ENCODE measurements at places on chromosomes 3 and 15.
A peak's percentile ranks its signal among the peaks of the same experiment; 100 is the strongest.

GRCh38 chr15:36964626-36965025, 135.7 kb downstream of the MEIS2 start:
- DNase-seq, result no peak

DNA sequence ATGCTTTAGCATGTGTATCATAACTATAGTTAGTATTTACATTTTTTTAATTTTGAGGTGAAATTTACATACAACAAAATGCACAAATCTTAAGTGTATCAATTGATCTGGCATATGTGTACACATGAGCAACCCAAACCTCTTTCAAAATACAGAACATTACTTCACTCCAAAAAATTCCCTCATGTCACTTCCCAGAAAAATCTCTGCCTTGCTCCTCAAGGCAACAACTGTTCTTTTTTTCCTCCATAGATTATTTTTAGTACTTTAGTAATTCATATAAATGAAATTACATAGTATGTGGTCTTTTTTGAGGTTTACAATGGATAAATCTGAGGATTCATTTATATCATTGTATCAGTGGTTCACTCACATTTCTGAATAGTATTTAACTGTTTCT, 84.9 kb downstream of the TRIM42 start:
- no peak for DNase-seq

GRCh38 chr15:40302981-40303380, 4.8 kb downstream of the PLCB2 start:
- DNase-seq, result no peak

DNA sequence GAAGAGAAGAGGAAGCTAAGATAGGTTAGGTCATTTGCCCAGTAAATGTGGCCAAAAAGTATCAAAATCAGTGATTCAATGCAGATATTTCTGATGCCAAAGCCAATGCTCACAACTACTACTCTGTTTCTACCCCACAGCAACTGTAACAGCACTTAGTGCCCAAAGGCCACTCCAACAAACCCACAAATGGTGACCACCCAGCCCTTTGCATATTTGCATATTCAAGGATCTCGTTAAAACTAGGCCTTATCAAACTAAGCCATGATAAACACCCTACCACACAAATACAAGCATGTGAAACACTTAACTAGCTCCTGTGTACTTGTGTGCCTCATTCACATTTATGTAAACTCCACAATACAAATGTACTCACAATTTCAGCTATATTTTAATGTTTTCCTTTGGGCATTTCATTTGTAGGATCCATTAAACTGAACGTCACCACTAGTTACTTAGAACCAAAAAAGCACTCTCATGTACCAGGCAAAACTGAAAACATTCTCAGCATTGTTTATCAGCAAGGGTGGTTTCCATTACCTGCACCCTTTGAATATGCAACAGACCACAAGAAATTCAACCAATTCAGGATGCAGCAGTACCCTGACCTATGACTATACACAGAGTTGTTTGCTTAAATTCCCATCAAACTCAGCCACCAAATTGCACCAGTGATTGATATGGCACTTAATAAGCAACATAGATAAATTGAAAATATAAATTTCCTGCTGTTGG, 111.2 kb upstream of the STT3B start:
- DNase-seq, result no peak

DNA sequence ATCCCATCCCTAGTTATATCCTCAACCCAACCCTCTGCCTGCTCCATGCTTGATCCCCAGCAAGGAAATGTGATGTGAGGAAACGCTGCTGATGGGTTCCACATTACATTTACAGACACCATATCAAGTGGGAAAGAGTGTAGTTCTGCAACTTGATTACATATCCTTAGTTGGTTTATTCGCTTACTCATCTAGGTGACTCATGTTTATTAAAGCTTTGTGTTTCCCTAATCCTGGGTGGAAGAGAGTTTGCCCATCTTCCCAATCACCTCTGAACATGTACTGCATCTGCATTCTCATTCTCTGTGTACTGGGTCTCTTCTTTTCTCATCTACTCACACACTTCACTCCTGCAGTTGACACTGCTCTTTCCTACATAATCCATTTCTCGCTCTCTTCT, 91.7 kb upstream of the PDZRN3 start:
- DNase-seq, result no peak

DNA sequence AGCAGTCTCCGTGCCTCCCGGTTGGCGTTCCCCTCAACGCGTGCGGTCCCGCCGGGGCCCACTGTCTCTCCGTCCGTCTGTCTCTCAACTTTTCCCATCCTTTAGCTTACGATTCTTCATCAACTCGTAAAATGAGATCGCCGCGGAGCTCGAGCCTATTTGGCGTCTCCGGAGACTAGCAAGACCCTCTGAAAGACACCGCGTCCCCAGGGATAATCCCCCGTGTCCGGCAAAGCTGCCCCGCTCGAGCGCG, 3.4 kb downstream of the GATA2 start:
- no peak for DNase-seq

GRCh38 chr15:82108489-82109078, 62.8 kb upstream of the MEX3B start:
- DNase-seq, result peak; percentile 36

DNA sequence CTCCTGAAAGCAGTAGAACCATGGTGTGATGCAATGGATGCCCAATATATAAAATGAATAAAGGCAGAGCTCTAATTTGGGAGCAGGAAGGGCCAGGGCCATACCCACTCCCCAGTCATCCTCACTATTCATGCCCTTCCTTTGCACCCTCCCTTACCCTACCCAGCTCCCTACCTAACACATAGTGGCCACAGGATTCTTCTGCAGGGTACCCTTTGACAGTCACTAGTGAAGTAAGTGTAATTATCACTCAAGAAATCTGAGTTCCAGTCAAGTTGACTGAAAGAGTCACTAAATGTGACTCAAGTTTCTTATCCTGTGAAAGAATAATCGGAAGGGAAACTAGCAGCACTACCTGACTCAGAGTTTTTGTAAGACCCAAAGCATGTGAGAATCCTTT, 69.2 kb downstream of the RASA2 start:
- no peak for DNase-seq

- DNase-seq, result no peak
These were observed 19.0 kb downstream of the ALDH1A2 start for GRCh38 chr15:58046467-58046866.

DNA sequence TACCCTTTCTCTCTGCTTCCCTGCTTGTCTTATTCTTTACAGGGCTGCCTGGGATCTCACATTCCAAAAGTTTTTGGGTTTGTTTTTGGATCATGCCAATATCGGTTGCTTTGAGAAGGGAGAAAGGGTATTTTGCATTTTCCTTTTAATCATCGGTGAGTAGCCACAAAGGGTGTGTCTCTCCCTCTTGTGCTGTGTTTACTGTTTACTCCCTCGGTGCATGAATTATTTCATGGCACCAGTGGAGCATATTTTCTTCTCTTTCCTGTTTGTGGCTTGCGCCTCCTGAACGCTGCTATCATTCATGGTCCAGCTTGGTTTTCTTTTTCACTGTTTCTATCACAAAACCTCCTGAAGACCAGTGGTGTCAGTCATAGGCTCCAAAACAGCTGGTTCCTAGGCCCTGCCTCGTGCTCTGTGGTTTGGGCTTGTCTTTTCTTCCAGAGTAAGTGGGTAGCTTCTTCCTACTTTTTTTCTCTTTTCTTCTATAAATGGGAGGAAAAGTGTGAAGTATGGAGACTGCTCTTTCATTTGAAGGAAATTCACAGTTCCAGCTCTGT, 54.9 kb downstream of the IGF1R start:
- DNase-seq, result no peak

GRCh38 chr3:37068031-37068430, 74.7 kb downstream of the MLH1 start:
- DNase-seq, result no peak

DNA sequence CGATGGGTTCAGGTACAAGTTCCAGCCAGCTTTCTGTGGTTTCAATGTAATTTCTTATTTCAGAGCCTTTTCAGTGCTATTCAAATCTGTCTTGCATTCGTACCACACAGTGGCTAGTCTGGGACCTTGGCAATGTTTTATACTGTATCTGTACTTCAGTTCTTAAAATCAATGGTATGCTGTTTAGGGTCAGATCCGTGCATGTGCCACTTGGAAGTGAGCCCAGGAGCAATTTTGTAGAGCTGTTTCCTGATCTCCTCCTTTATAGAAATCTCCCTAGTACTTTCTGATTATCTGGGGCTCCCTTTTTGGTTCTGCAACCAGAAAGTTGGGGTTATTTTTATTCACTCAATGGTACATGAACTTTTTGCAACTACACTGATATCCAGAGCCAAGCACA, 59.5 kb upstream of the NDUFB4 start:
- DNase-seq, result no peak

- no peak for DNase-seq
These were observed 12.4 kb downstream of the TPM1 start for GRCh38 chr15:63054985-63055384.

GRCh38 chr15:48332642-48333034, 1.4 kb downstream of the DUT start:
- no peak for DNase-seq

All from AML-193 (cell line).